ENCODE measurements at places on chromosomes 2 and 18.

DNA sequence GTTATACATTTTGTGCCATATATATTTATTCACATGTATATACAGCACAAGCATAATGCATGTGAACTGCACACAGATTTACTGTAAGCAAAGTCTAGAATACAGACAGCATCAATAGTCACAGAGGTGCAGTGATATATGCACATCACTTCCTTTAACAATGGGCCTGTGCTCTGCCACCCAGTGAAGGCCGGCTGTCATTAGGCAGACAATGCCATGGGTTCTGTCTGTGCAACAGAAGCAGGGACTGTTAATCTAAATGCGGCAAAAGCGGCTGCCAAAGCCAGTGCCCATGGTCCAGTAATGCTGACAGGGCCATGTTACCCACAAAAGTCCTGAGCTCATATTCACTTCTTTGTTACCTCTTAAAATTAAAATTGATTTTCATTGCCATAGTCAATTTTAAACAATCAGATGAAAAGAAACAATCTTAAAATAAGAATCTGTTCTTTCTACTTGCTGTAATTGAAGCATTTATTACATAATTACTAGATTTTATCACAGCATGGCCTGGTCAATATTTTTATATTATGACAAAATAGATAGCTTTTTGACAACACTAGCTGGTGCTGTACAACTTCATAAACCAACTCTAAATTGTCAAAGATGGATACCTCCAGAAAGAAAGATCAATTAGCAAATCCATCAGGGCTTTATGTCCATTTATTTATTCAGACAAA lies 232.0 kb downstream of the STK39 start:
- no peak for DNase-seq

DNA sequence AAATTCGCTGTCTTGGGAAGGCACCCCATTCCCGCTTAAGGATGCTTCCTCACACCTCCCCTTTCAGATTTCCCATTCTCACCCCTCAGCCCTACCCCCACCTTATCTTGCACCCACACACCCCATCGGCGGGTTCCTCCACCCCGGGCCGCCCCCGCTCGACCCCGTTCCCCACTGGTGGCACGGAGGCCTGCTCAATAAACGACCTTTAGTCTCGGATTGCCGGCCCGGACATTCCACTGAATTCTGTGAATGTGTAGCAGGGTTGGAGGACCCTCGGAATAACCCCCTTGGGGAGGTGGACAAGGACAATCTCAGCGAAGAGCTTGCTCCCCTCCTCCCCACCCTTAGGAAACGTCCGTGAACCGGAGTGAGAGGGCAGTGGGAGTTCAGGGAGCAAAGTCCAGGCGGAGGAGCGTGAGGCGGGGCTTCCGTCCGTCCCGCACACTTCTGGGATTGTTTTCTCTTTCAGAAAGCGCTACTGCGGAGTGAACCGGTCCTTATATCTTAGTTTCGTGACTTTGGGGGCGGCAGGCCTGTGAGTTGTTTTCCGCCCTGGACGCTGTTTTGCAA lies 2.8 kb upstream of the LBX2 start:
- no peak for DNase-seq

GRCh38 chr2:29070526-29070925 lies 3.8 kb downstream of the PCARE start:
- no peak for DNase-seq

- no peak for DNase-seq
Observed at GRCh38 chr2:234953116-234954031, 1.6 kb downstream of the SH3BP4 start.

GRCh38 chr2:224837558-224837957 lies 121.4 kb upstream of the CCDC195 start:
- DNase-seq: no peak

DNA sequence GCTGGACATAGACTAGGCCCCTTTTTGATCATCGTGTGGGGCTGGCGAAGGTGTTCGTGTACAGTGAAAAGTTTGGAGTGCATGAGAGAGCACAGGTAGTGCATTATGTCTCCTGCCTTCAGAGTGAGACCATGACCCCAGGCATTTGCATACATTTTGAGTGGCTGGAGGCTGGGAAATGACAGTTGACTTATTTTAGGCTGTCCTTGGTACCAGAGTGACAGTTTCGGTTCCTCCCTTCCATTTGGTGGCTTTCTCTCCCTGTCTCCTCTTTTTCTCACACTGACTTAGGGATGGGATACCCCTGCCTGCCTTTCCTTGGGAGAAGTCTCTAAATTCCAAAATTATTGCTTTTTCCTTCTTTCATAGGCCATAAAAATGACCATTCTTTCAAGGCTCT lies 20.1 kb downstream of the SERPINB12 start:
- no peak for DNase-seq

GRCh38 chr2:160061944-160062291 lies 497 bp downstream of the PLA2R1 start:
- no peak for DNase-seq

- DNase-seq: no peak
Observed at GRCh38 chr2:53715568-53715967, 52.0 kb upstream of the CHAC2 start.

GRCh38 chr2:42390401-42390969 lies 29.5 kb upstream of the COX7A2L start:
- no peak for DNase-seq

- DNase-seq: no peak
Observed at GRCh38 chr18:56085551-56085950, 497.6 kb upstream of the TCF4 start.

Measured in activated CD4-positive, alpha-beta T cell treated with anti-CD3 and anti-CD28 coated beads, Interleukin-2, amount 50 U/mL, for 4 hours (primary cell).